ENCODE measurements at places on chromosomes 7 and 10.

GRCh38 chr7:3917436-3917835 lies 616.4 kb downstream of the SDK1 start:
- H3K4me1 ChIP-seq, result peaks cover 3% of the 10 kb centered on the region
- H3K27me3 ChIP-seq, result no peaks in the 10 kb centered on the region
- no peaks in the 10 kb centered on the region for H3K36me3 ChIP-seq
- no peak for DNase-seq

- no peak for DNase-seq
- peaks cover 5% of the 10 kb centered on the region for H3K4me1 ChIP-seq
- H3K27ac ChIP-seq, result no peak overlapping the region
- H3K36me3 ChIP-seq, result no peaks in the 10 kb centered on the region
These were observed 1.7 kb upstream of the POU6F2 start for GRCh38 chr7:38975944-38976392.

DNA sequence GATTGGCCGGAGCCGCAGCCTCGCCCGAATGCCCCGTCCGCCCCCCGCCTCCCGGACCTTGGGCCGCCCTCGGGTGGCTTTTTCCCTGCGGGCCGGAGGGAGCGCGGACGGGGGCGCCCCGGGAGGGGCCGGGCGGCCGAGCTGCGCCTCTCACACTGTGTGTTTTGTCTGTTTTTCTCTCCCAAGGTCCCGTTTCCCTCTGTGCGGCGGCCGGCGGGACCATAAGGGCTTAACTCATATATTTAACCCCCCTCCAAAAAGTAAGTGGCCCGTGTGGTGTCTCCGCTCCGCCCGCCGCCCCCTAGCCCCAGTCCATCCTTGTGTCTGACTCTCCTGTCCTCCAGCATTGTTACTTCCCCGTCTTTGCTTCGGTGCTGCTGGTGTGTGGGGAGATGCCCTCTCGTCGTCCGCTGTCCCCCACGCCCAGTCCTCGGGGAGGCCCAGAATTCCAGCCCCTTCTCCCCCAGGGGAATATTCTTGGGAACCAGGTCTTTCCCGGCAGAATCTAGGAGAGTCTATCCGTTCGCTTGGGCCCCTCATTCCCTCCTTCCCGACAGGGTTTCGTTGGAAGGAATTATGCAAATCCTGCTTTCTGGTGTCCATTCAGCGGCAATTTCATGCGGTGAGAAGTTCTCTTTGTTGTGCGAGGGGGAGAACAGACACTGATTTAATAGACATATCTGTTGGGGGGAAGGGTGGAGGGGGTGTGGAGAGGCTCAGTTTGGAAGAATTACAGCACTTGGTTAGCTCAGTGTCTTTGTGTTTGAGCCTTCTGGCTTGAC lies 1.3 kb downstream of the LCOR start:
- DNase-seq, result peak; percentile 24
- H3K27me3 ChIP-seq, result no peaks in the 10 kb centered on the region
- H3K36me3 ChIP-seq, result no peaks in the 10 kb centered on the region
- H3K4me1 ChIP-seq, result peaks cover 77% of the 10 kb centered on the region
- H3K4me3 ChIP-seq, result peak overlapping the region; percentile 95
- peak overlapping the region; percentile 98 for H3K27ac ChIP-seq

DNA sequence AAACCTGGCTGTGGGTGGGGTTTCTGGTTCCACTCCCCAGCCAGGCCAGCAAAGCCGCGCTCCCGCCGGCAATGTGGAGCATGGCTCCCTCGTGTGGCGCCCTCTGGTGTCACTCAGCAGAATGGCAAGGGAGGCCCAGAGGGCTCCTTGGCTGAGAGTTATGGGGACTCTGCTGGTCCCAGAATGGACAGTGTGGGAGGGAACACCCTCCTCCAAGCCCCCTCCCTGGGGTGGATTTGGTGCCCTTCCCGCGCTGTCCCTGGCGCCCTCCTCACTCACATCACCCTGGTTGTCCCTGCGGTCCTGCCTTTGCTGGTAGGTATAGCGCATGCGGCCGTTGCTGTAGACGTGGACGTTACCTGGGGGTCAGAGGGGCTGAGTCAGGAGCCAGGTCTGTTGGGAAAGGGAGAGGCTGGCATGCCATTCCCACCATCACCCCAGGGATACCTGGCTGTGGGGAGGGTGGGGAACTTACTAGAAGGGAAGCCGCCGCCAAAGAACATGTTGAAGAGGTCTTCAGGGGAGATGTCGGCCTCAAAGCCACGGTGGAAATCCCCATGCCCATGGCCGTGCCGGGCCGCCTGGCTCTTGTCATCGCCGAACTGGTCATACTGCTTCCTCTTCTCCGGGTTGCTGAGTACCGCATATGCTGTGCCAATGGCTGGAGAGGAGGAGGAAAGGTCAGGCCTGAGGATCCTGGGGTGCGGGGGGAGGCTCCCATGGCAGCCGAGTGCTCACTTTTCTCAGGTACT lies 14.0 kb downstream of the DNAJB12 start:
- DNase-seq, result peak; percentile 71
- H3K27me3 ChIP-seq, result no peaks in the 10 kb centered on the region
- peaks cover 70% of the 10 kb centered on the region for H3K36me3 ChIP-seq
- no peak overlapping the region for H3K4me3 ChIP-seq
- peaks cover 33% of the 10 kb centered on the region for H3K4me1 ChIP-seq

GRCh38 chr10:74544106-74544505 lies 282.3 kb upstream of the KAT6B start:
- H3K36me3 ChIP-seq, result no peaks in the 10 kb centered on the region
- no peaks in the 10 kb centered on the region for H3K27me3 ChIP-seq
- H3K4me3 ChIP-seq, result no peak overlapping the region
- DNase-seq, result no peak
- H3K4me1 ChIP-seq, result peaks cover 5% of the 10 kb centered on the region

DNA sequence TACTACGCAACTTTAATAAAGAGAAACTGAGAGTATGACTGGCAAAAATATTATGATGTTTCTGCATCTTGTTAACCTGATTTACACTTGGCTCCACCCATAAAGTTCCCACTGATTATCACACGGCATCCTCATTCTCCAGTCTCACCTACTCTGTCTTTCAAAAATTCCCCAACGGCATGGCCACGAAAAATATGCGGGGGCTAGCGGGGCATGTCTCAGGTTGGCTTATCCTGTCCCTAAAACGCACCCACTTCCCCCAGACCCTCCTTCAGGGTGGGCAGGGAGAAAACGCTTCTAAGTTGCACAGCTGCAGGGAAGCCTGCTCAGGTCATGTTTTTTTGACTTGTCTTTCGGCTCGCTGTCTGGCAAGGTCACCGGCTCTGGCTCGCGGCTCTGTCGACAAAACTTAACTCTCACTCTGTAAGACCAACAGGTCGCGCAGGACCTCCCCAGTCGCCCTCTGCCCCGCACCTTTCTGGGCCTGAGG lies 3.8 kb downstream of the CDK6 start:
- no peak for DNase-seq
- H3K4me1 ChIP-seq, result peaks cover 94% of the 10 kb centered on the region
- H3K27ac ChIP-seq, result peak overlapping the region; percentile 96
- H3K4me3 ChIP-seq, result peak overlapping the region; percentile 90

GRCh38 chr7:1950066-1950451 lies 280.0 kb downstream of the ELFN1 start:
- no peak overlapping the region for H3K27ac ChIP-seq
- H3K27me3 ChIP-seq, result no peaks in the 10 kb centered on the region
- H3K36me3 ChIP-seq, result no peaks in the 10 kb centered on the region
- no peak overlapping the region for H3K4me3 ChIP-seq
- no peak for DNase-seq

GRCh38 chr10:70135046-70135445 lies 2.4 kb upstream of the AIFM2 start:
- peaks cover 12% of the 10 kb centered on the region for H3K36me3 ChIP-seq
- H3K4me3 ChIP-seq, result no peak overlapping the region
- DNase-seq, result no peak
- H3K4me1 ChIP-seq, result peaks cover 36% of the 10 kb centered on the region
- no peaks in the 10 kb centered on the region for H3K27me3 ChIP-seq
- no peak overlapping the region for H3K27ac ChIP-seq

GRCh38 chr7:157528785-157529341 lies 192.1 kb downstream of the DNAJB6 start:
- H3K27me3 ChIP-seq, result peaks cover 21% of the 10 kb centered on the region
- H3K4me3 ChIP-seq, result no peak overlapping the region
- no peak overlapping the region for H3K27ac ChIP-seq
- no peaks in the 10 kb centered on the region for H3K36me3 ChIP-seq
- no peak for DNase-seq

GRCh38 chr10:99290306-99290705 lies 38.9 kb upstream of the CNNM1 start:
- no peaks in the 10 kb centered on the region for H3K4me1 ChIP-seq
- no peaks in the 10 kb centered on the region for H3K36me3 ChIP-seq
- no peak for DNase-seq
- no peak overlapping the region for H3K27ac ChIP-seq
- H3K4me3 ChIP-seq, result no peak overlapping the region
- H3K27me3 ChIP-seq, result peaks cover 3% of the 10 kb centered on the region

- peaks cover 8% of the 10 kb centered on the region for H3K4me1 ChIP-seq
- no peak overlapping the region for H3K27ac ChIP-seq
- H3K4me3 ChIP-seq, result no peak overlapping the region
- no peaks in the 10 kb centered on the region for H3K27me3 ChIP-seq
- H3K36me3 ChIP-seq, result peaks cover 39% of the 10 kb centered on the region
These were observed 45.6 kb upstream of the SUN1 start for GRCh38 chr7:786472-787255.

DNA sequence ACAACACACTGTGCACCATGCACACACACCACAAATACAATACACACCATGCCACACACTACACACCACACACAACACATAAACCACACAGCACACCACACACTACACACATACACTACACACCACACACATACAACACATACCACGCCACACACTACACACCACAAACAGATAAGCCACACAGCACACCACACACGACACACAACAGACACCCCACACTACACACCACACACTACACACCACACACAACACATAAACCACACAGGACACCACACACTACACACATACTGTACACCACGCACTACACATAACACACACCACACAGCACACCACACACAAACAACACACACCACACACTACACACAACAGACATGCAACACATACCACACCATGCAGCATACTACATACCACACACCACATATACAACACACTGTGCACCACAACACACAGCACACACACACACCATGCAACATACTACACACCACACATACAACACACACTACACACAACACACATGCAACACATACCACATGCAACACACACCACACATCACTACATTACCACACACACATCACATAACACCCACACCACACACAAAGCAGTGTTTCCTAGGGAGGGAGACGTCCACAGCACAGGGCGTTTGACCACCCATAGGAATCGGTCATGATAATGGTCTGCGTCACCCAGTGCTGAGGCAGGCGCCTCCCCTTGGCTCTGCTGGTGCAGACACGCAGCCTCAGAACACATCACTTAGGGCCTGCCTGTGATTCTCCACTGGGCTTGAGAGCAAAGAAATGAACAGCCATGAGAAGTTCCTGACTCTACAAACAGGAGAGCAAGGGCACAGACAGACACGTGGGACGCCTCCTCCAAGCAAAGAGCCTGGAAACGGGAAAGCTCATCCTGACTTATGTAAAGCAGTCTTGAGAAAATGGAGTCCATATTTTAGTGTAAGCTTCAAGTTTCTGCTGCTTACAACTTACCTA lies 458.3 kb downstream of the PTPRN2 start:
- H3K36me3 ChIP-seq, result no peaks in the 10 kb centered on the region
- H3K27ac ChIP-seq, result no peak overlapping the region
- no peak for DNase-seq
- H3K27me3 ChIP-seq, result no peaks in the 10 kb centered on the region
- no peak overlapping the region for H3K4me3 ChIP-seq
- H3K4me1 ChIP-seq, result no peaks in the 10 kb centered on the region

DNA sequence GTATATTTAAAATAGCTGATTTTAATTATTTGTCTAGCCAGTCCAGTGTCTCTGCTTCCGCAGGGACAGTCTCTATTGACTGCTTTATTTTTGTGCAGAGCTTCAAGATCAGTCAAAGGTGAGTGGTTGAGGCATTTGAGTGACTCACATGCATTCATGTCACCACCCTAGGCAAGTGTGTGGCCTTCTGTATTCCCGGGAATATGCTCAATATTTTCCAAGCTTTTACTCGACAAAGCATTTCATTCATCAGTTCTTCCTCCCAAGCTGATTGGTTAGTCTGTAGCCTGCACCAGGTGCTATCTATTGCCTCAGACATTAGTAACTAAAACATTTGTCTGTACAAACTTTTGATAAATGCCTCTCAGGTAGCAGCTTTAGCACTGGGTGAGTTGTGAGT lies 471.5 kb upstream of the NRG3 start:
- no peak for DNase-seq
- H3K36me3 ChIP-seq, result no peaks in the 10 kb centered on the region
- H3K27ac ChIP-seq, result no peak overlapping the region
- no peaks in the 10 kb centered on the region for H3K4me1 ChIP-seq
- no peak overlapping the region for H3K4me3 ChIP-seq

GRCh38 chr7:101911800-101912715 lies 94.6 kb downstream of the CUX1 start:
- no peaks in the 10 kb centered on the region for H3K27me3 ChIP-seq
- peak; percentile 53 for DNase-seq
- peaks cover 51% of the 10 kb centered on the region for H3K4me1 ChIP-seq
- peaks cover 13% of the 10 kb centered on the region for H3K36me3 ChIP-seq
- H3K27ac ChIP-seq, result peak overlapping the region; percentile 87
- no peak overlapping the region for H3K4me3 ChIP-seq

- H3K27ac ChIP-seq, result no peak overlapping the region
- no peaks in the 10 kb centered on the region for H3K27me3 ChIP-seq
- no peaks in the 10 kb centered on the region for H3K36me3 ChIP-seq
- H3K4me3 ChIP-seq, result no peak overlapping the region
- H3K4me1 ChIP-seq, result no peaks in the 10 kb centered on the region
- no peak for DNase-seq
These were observed 1131.4 kb downstream of the XPNPEP1 start for GRCh38 chr10:108791794-108792474.

GRCh38 chr10:4196771-4197390 lies 411.9 kb upstream of the KLF6 start:
- H3K27me3 ChIP-seq, result no peaks in the 10 kb centered on the region
- no peaks in the 10 kb centered on the region for H3K36me3 ChIP-seq
- no peak overlapping the region for H3K4me3 ChIP-seq

DNA sequence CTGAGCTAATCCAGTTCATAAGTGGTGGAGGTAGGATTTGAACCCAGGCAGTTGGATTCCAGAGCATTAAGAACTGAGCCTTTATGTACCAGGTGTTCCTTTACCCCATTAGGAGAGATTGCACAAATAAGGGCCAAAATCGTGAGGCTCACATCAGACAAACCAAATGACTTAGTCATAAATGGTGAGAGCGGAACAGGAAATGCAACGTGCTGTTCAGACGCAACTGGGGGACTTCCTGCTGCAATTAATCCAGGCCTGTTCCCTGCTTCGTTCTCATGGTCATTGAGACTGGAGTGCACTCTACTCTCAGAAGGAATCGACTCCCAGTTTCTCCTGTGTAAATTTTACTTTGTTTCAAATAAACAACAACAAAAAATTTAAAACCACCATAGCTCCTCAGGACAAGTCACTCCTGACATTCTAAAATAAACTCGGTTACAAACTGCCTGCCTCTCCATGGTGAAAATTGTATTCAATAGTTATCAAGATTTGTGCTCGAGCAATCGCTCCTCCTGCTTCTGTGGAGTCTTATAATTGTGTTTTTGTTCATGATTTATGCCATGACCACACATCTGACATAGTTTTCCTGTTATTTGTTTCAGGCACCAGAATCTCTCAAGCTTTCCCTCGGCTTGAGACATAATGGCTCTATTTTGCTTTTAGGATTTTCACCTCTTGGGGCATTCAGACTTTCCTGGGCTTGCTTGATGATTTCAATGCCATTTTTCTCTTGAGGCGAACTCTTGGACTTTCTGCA lies 115.3 kb upstream of the BMPER start:
- no peak overlapping the region for H3K27ac ChIP-seq
- no peaks in the 10 kb centered on the region for H3K4me1 ChIP-seq
- no peaks in the 10 kb centered on the region for H3K36me3 ChIP-seq
- H3K4me3 ChIP-seq, result no peak overlapping the region
- no peaks in the 10 kb centered on the region for H3K27me3 ChIP-seq
- DNase-seq, result no peak
